NCI-H1092 treated with DMSO at 0.1 percent for 48 hours (cell line): ENCODE measurements at places on chromosomes 7 and 10.

DNA sequence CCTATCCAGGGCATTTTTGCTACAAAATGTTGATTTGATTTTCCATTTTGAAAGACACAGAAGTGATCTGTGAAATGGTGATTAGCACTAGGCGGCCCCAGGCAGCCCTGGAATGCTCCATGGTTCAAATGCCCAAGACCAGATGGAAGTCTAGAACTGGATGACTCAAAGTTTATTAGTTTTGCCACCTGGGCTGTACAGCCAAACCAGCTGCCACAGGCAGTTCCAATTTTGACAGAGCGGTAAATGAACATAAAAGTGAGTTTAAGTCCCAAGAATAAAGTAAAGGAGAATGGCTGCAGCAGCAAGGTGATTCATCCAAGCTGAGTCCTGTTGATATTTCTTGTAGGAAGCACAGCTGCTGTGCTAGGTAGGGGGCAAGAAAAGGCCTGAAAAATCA lies 180.5 kb downstream of the SUGCT start:
- no peak for DNase-seq

DNA sequence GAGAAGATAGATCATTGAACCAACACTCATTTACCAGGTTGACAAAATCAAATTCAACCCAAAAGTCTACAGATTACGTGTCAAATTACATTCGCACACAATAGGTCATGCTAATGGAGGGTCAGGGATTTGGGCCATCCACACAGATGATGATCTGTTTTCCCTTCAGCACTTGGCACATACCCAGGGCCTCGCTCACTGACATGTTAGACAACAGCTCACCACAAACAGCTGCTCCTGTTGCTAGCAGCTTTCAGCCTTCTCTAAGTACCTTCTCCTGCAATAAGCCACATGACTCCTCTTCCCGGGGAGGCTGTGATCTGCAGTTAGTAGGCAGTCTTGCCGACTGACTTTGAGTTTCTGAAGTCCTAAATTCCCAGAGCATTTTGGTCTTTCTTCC lies 18.4 kb downstream of the NKX2-3 start:
- DNase-seq: peak; percentile 87

DNA sequence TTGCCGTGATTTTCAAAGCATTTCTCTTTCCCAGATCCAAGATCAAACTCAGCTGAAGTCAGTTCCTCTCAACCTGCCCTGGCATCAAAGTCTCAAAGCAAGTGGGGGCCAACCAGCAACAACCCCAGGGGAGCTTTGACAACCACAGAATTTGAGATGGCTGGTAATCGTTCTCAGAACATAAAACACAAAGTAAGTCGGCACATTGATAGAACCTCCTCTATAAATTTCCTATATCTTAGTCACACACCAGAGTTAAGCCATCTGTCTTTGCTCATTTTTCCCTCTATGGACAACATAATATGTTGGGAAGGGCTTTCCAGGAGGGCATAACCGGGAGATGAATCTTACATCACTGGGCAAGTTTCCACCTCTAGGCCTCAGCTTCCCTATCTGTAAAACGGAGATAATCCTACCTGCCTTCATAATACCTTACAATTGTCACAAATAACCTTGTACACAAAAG lies 1.2 kb upstream of the DNAJC9 start:
- no peak for DNase-seq

GRCh38 chr7:4766666-4767519 lies 8.5 kb upstream of the AP5Z1 start:
- DNase-seq: no peak

DNA sequence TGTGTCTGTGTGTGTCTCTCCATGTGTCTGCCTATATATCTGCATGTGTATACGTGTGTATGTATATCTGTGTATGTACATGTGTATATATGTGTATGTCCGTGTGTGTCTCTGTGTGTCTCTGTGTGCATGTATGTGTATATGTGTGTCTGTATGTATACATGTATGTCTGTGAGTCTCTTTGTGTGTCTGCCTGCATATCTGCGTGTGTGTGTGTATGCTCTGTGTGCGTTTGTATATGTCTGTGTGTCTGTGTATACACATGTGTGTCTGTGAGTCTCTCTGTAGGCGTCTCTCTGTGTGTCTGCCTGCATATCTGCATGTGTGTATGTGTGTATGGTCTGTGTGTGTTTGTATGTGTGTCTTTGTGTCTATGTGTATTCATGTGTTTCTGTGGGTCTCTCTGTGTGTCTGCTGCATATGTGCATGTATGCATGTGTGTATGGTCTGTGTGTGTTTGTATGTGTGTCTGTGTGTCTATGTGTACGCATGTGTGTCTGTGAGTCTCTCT lies 23.7 kb upstream of the KLF6 start:
- DNase-seq: no peak

- DNase-seq: no peak
Observed at GRCh38 chr7:36301914-36302771, 87.5 kb upstream of the ANLN start.

- no peak for DNase-seq
Observed at GRCh38 chr7:116547347-116547746, 22.5 kb downstream of the CAV1 start.

- DNase-seq: no peak
Observed at GRCh38 chr7:132065193-132065988, 509.0 kb upstream of the PODXL start.

DNA sequence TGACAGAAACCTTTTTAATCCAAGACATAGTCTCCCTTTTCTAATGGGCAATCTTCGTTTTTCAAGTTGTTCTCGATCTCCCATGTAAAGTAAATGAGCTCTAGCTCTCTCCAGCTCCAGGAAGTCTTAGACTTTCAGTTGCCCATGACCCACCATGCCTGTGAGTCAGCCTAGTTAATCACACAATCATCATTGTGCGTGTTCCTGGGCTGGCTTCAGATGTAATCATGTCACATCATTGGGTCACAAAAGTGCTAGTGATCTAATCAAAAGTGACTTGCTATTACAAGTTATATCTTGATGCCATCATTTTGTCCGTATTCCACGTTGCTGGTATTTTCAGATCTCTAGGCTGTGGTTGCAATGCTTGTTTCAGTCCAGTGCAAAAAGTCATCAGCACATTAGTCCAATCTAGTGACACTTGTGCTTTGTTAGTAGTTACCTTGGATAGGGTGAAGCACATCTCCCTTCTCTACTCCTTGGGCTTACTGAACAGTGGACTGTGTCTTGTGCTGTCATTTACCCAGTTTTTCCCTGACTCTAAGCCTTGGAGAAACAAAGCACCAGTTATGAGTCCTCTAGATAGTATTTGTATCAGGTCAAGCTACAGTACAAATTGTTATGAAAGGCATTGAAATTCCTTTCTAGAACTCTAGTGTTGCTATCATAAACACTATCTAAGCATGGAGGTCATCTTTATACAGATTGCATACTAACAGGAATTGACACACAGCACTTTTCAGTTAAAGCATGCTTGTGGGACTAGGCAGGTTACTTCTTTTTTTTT lies 316.6 kb downstream of the GFRA1 start:
- no peak for DNase-seq

DNA sequence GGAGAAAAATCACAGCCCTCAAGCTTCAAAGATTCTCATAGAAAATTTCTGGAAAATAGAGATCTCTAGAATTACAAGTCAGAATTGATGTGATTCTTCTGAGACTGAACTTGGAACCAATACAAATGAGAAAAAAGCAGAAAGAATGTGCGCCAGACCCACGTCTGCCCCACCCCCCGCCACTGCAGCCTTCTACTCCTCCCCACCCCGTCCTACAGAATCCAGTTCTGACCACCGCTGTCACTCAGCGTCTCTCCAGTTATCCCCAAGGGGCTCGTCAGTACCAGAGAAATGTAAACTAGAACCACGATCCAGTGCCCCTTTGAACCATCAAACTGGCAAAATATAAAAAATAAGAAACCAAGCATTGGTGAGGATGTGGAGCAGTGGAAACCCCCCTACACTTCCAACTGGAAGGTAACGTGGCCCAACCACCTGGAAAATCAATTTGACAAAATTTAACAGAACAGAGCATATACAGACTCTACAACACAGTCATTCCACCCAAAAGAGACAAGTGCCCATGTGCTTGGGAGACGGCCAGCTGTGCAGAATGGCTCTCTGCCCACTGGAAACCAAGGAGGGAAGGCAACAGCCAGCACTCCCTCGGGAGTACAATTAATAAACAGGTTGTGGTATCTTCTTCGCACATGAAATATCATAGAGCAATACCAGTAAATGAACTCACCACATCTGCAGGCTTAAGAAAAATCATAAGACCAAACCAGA lies 397.9 kb downstream of the TNS3 start:
- DNase-seq: peak; percentile 75

DNA sequence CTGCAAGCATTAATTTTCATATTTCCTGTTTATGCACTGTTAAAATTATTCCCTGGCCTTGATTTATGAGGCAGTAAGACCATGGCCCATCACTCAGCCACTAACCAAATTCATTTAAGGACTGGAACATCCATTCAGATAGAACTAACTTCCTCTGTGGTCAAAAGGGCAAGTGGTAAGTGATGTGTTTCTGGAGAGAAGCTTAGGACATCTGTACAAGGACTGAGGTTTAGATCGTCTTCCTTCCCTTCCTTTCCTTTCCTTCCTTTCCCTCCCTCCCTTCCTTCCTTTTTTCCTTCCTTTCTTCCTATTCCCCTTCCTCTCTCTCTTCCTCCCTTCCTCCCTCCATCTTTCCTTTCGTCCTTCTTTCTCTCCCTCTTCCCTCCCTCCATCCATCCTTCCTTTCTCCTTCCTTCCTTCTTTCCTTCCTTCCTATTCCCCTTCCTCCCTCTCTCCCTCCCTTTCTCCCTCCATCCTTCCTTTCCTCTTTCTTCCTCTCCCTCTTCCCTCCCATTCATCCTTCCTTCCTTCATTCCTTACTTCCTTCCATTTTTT lies 1019.4 kb downstream of the TYW1 start:
- DNase-seq: peak; percentile 26

- no peak for DNase-seq
Observed at GRCh38 chr7:130648580-130648979, 20.0 kb downstream of the COPG2 start.

DNA sequence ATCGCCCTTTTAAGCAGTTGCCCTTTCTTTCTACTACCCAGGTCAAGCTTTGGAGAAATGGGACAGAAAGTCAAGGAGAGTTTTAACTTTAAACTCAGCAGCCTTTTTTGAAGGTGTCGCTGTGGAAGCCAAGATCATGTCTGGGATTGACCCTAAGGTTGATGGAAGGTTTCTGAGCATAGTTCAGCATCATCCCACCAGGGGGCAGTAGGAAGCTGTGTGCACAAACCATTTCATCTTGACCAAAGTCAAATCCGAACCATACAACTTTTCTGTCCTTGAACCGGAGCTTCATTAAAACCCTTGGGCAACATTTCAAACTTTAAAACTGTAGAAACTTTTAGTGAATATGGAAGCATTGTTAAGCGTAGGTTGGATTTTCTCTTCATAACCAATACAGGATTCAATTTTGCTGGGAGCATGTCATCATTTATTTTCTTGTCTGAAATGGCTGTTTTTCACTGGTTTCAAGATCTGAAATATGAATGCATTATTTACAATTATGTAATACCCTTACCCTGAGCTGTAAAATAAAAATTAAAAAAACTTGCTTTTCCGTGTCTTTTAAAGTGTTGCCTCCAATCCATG lies 214.4 kb upstream of the KIAA1217 start:
- DNase-seq: no peak

DNA sequence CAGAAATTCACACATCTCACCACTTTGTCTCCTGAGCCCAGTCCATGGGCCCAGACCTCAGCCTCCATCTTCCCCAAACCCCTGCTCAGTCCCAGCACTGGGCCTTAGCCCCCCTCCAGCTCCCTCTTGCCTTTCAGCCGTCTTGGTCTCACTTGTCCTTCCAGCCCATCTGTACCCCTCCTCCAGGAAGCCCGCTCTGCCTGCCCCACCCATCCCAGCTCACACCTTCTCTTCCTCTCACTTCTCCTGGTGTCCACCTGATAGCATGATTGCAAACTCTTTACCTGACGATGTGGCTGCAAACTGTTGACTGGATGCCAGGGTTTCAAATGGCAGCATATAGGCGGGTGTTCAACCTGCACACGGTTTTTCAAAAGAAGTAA lies 96.6 kb downstream of the RGS10 start:
- no peak for DNase-seq

DNA sequence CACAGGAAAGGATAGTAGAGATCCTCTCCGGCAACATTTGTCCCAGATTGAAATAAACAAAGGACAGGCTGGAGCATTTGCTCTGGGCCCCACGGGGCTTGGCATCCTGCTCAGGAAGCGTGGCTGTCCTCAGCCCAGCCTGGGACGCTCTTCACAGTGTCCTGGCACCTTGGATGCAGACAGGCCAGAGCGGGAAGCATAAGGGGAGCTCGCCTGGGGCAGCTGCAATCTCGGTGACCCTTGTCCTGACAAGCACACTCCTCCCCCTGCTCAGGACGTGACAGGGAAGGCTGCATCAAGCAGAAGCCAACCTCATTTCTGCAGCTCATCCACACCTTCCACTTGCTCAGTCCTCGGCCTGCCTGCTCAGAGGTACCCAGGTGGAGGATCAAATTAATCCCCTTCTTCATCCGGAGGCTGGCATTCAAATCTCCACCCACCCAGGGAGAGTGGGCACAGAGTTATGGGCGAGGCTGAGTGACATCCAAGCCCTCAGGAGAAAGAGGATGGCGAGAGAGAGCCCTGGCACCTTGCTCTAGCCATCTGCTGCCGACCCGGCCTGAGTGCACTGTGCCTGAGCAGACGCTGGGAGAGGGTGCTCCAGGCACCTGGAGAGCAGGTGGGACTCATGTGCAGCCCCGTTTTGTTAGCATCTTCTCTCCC lies 47.6 kb downstream of the ABRAXAS2 start:
- DNase-seq: no peak

- DNase-seq: no peak
Observed at GRCh38 chr7:4000139-4000538, 682.0 kb upstream of the FOXK1 start.

DNA sequence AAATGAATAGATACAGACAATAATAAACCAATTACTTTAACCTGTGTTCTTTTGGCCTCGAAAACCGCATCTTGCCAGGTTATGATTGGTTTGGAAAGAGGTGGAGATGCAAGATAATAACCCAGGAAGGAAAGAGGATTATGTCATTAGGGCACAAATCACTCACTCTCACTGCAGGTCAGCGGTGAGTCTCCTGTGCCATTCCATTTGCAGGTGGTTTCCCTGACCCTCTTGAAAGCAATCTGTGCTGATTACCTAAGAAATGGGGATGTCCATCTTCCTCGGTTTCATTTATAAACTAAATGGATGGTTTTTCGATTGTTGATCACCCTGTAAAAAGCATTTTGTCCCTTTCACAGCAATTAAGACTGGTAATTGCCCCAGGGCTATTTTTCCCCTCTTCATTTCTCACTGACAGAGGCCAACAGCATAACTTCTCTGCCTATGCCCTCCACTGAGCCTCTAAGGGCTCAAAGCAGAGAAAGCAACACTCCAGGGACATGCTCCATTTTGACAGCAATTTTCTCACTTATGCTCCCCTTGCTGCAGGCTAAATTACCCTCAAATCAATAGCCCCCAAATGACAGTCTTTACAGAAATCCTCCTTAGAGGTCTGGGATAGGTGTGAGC lies 257.5 kb downstream of the IPMK start:
- peak; percentile 36 for DNase-seq

GRCh38 chr7:30652132-30652531 lies 30.1 kb downstream of the CRHR2 start:
- DNase-seq: no peak

- DNase-seq: peak; percentile 42
Observed at GRCh38 chr10:2985729-2986232, 81.6 kb upstream of the PFKP start.
